ENCODE measurements at places on chromosomes 3 and 15. TPM values are rescaled to one million over a fixed set of nuclear protein-coding genes. Genes with fewer than 3 reads are reported as not detected.

Gene REC114
- total RNA-seq, result not detected

Gene CMTM8
- total RNA-seq, result 2.2 TPM

Gene MLF1
- 6.9 TPM for total RNA-seq

Gene PSTPIP1
- not detected for total RNA-seq

Gene RHO
- not detected for total RNA-seq

Gene HYAL1
- 7.6 TPM for total RNA-seq

Gene CAPN7
- 31.5 TPM for total RNA-seq

Gene PRSS50
- total RNA-seq, result not detected

Gene VGLL3
- total RNA-seq, result 0.17 TPM

Gene SENP7
- total RNA-seq, result 18.0 TPM

Gene DPPA2
- not detected for total RNA-seq

Gene POLG
- total RNA-seq, result 51.3 TPM

Gene DALRD3
- total RNA-seq, result 32.2 TPM

Gene NEDD4
- total RNA-seq, result 32.7 TPM

Gene NANOGP8
- not detected for total RNA-seq

Gene DNASE1L3
- total RNA-seq, result 1.7 TPM

Gene GOLGA8J
- total RNA-seq, result not detected

Gene PATL2
- total RNA-seq, result 0.09 TPM

Gene SAMMSON
- not detected for total RNA-seq

Gene MYL3
- total RNA-seq, result 0.09 TPM

Gene KLHL40
- total RNA-seq, result not detected

Gene C3orf22
- total RNA-seq, result not detected

Gene AP3B2
- total RNA-seq, result not detected

Gene PLSCR2
- total RNA-seq, result not detected

Gene TRIM42
- total RNA-seq, result not detected

Gene ZXDC
- 14.3 TPM for total RNA-seq

Gene CFAP100
- not detected for total RNA-seq

Gene LRRC31
- not detected for total RNA-seq

Gene CTXN2
- total RNA-seq, result not detected

Gene PLSCR5
- not detected for total RNA-seq

Gene AQR
- 18.0 TPM for total RNA-seq

Gene LTK
- total RNA-seq, result 0.09 TPM

Gene TRIP4
- 12.9 TPM for total RNA-seq

Gene SPATA12
- 0.52 TPM for total RNA-seq

Gene PYGO1
- 0.26 TPM for total RNA-seq

Gene MAN2C1
- 109 TPM for total RNA-seq

Gene RBM6
- 34.6 TPM for total RNA-seq

Gene GABRB3
- under 0.01 TPM for total RNA-seq

Gene DNAH12
- under 0.01 TPM for total RNA-seq

Gene SLCO2A1
- 6.7 TPM for total RNA-seq

Gene CPNE9
- total RNA-seq, result not detected

Gene GALK2
- 51.7 TPM for total RNA-seq
